ENCODE measurements at places on chromosomes 16 and 17. TPM values are rescaled to one million over a fixed set of nuclear protein-coding genes. Genes with fewer than 3 reads are reported as not detected.

Gene CBLN1
- not detected for total RNA-seq

Gene KRT15
- total RNA-seq: not detected

Gene NECAB2
- not detected for total RNA-seq

Gene PYDC1
- not detected for total RNA-seq

Gene HIC1
- total RNA-seq: 29.0 TPM

Gene AKAP10
- total RNA-seq: 38.8 TPM

Gene MYH11
- total RNA-seq: 0.04 TPM

Gene KIF19
- 0.69 TPM for total RNA-seq

Gene TVP23A
- total RNA-seq: not detected

Gene HSPB9
- not detected for total RNA-seq
